ENCODE measurements at places on chromosomes 1 and 21. TPM values are rescaled to one million over a fixed set of nuclear protein-coding genes. Genes with fewer than 3 reads are reported as not detected.

DNA sequence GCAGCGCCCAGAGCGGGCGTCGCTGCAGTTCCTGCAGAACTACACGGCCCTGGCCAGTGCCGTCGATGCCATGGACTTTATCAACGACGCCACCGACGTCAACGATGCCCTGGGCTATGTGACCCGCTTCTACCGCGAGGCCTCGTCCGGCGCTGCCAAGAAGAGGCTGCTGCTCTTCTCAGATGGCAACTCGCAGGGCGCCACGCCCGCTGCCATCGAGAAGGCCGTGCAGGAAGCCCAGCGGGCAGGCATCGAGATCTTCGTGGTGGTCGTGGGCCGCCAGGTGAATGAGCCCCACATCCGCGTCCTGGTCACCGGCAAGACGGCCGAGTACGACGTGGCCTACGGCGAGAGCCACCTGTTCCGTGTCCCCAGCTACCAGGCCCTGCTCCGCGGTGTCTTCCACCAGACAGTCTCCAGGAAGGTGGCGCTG is 22.0 kb downstream of the COL6A1 start:
- DNase-seq = no peak

DNA sequence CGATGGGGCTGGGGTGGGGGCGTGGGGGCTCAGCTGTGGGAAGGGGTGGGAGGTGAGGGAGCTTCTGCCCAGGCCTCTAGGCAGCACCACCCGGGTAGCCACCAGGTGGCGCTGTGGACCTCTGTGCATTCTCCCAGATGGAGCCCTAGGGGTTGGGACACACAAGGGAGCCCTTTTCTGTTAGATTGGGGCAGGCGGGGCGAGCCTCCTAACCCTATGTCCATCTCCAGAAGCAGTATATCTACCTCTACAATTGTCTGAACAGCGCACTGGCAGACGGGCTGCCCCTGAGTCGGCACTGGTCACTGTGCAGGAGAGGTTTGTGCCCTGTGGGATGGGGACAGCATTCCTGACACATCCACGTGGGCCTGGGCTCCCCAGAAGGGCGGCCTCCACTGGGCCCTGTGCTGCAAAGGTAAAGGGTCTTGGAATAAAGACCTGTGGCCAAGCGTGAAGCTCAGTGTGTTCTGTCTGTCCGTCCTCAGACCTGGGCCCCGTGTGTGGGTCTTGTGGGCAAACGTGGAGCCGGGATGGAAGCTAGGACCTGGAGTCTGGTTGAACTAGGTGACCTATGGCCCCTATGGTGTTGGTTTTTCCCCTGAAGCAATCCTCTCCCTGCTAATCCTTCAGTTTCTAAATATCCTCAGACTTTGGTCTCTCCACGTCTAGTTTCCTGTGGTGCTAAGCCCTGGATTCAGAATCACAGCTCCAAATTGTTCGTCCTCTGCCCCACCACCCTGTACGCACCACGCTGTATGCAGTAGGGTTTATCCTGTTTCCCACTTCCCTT is 4.4 kb upstream of the LGR6 start:
- peak; percentile 78 for DNase-seq

DNA sequence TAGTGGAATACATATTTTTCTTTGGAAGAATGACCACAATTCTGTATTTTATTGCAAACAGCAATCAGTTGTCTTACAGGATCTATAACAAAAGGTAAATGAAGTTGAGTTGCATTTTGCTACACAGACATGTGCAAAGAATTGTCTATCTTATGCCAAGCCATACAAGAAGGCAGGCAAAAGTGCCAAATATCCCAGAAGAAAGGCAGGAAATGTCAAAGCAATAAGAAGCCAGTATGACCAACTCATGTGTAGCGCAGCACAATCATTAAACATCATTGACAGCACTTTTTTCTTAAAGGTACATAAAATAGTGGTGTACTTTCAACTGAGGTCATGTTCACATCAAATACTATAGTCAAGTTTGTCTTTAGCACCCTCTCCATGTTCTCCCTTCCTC is 42.7 kb downstream of the NIBAN1 start:
- no peak for DNase-seq

GRCh38 chr1:7227654-7228053 is 442.4 kb downstream of the CAMTA1 start:
- DNase-seq = no peak

- DNase-seq = no peak
Observed at GRCh38 chr21:16709866-16710550, 802.8 kb upstream of the CXADR start.

DNA sequence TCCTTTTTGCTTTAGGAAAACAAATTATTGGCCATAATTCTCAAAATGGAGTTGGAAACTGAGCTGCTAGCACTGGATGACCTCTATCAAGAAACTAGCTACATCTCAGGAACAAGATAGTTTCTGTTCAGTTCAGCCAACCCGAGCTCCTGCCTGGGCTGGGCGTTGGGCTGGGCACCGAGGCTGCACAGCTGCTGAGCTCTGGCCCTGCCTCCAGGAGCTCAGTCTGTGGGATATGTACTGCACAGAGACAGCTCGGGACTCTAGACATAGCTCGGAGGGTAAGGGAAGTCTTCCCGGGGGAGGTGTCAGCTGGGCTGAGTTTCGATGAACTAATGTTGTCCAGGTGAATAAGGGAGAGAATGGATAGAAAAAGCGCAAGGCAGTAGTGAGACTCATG is 24.5 kb upstream of the SLC1A7 start:
- DNase-seq = no peak

Gene GJA9
- total RNA-seq = not detected

Gene PROX1
- 0.08 TPM for total RNA-seq

Gene PDZK1IP1
- total RNA-seq = not detected

All from activated T-cell treated with anti-CD3 and anti-CD28 coated beads, Interleukin-2, amount 50 U/mL, for 4 hours (primary cell).